ENCODE measurements at places on chromosomes 1 and 21.

DNA sequence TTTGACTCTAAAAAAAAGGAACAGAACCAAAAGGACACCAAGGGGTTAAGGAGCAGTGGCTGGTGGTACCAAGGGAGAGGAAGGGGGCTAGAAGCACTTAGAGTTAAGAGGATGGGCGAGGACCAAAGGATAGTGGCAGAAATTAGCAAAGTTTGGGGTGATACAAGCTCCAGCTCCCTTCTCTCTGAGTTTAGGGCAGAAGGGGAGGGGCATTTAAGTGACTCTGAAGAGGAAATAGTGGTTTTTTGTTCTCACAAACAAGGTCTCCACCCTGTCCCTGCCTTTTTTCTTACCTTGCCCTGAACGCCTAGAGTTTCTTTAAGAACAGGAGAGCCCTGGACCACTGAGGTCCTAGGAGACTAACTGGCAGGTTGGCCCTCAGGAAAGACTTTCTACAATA is 3.3 kb downstream of the CDC42SE1 start:
- DNase-seq: no peak

GRCh38 chr1:167923324-167924056 is 9.6 kb upstream of the ADCY10 start:
- no peak for DNase-seq

- no peak for DNase-seq
Observed at GRCh38 chr1:235078480-235079381, 49.9 kb downstream of the TOMM20 start.

DNA sequence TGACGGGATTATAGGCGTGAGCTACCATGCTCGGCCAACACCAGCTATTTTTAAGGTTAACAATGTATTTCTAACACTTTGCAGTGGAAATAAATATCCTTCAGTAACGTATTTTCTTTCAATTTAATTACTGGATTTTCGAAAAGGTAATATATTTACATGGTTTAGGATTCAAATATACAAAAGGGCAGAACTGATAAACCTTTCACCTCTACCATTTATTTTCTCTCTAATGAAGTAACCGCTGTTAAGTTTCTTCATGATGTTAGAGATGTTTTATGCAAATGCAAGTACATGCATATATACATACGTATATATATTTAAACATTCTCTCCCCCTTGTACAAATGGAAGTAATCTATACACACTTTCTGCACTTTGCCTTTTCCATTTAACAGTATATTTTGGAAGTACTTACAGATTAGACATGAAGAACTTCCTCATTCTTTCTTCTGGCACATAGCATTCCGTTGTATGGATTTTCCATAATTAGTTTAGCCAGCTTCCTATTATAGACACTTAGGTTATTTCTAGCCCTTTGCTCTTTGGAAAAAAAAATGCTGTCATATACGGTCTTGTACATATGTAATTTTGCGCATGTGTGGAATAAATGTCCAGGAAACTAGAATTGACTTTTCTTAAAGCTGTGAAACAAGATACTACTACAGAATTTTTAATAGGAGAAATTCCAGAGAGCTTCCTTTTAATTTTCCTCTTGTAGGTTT is 14.9 kb upstream of the HJV start:
- peak; percentile 39 for DNase-seq

- DNase-seq: no peak
Observed at GRCh38 chr1:185402930-185403329, 85.9 kb upstream of the IVNS1ABP start.

DNA sequence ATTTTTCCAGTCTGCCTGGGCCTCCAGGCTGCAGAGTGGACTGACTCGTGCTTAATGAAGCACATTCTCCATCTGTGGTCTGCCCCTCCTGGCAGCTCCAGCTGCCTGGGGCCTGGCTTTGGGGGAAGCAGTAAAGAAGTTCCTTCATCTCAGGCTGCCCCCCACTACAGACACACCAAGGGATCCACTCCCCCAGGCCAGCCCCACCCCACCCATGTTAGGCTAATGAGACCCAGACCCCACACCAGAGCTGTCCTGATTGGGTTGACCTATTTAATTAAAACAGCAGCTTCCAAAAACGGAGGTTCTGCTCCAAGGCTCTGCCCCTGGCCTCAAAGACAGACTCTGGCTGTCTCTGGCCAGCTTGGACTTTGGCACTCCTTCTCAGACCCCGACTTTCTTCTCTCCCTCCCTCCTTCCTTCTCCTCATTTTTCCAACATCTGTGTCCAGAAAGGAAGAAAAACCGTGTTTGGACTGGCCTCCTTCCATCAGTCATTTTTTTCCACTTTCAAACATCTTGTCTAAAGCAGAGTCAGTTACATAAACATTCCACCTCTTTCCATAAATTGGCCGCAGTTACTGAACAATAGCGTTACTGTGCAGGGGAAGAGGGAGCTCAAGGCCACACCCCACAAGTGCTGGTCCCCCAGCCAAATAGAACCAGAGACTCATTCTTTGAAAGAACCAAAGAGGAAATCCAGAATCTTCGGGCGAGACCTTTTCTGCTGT is 29.7 kb downstream of the SERTAD4 start:
- DNase-seq: no peak

DNA sequence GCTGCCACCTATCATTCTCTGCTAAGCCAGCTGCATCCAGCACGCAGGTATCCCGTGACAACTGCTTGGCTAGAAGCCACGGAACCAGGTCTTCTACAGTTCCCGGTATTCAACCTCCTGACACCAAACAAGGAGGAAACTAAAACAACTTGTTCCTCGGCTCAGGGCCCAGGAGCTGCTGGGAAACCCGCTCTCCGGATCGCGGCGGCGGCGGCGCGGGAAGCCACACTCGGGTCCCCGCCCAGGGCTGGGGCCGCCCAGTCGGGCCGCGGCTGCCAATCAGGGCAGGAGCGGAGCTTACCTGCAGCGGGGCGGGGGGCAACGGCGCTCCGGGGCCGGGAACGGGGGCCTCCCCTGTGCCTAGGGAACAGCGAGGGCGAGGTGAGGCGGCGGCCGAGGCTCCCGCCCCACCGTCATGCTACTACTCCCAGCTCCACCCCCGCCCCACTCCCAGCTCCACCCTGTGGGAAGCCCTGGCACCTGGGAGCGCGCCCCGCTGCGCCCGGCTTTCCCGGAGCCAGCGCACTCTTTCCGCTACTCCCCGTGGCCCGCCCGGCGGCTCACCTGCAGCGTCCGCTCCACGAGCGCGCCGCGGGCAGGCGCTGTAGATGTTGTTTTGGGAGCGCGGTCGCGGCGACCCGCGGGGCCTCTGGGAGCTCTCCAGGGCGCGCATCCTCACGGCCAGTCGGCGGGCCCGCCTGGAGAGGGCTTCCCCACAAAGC is 12.1 kb downstream of the IL24 start:
- DNase-seq: no peak
